Dermis blood vessel endothelial cell (primary cell): ENCODE measurements at places on chromosomes 6 and 20. TPM values are rescaled to one million over a fixed set of nuclear protein-coding genes. Genes with fewer than 3 reads are reported as not detected.

- DNase-seq = peak; percentile 53
Observed at GRCh38 chr6:163533443-163533842, 118.9 kb downstream of the QKI start.

DNA sequence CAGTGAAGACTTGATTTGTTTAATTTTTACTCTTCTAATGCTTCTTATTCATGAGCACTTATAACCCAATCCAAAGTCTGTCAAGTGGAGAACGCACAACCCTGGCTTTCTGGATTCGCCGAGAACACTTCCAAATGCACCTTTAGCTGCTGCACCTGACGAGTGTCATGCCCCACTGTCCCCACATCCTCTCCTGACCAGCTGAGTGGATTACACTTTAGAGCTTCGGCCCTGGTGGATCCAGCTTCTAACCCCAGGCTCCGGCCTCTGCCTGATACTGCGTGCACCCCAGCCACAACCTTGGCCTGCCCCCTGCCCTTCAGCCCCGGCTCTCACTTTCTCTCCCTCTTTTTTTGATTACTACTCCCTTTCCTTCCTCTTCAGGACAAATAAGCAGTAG is 258.8 kb downstream of the TMEM242 start:
- no peak for DNase-seq

DNA sequence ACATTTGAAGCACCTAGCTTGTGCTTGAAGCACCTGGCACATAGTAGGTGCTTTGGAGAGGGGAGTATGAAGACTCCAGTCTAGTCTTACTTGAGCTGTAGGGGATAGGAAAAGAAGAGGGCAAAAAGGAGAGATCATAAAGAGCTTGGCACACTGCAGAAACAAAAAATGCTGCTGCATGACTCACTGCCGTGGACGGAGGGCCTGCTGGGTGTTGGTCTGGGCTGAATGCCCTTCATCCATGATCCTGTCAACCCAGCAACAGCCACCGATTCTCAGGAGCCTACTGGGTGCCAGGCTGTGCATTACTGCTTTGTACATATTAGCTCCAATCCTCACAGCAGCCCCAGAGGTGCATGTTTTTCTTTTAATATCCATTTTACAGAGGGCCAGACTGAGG is 6.0 kb downstream of the PDYN start:
- no peak for DNase-seq

GRCh38 chr20:30487947-30488926 is 769.2 kb upstream of the DEFB115 start:
- no peak for DNase-seq

The SOBP gene
- 0.42 and 1.0 TPM in 2 replicates for total RNA-seq

The BPIFA1 gene
- total RNA-seq = not detected in 2 replicates

- DNase-seq = no peak
Observed at GRCh38 chr6:3283641-3284435, 25.1 kb downstream of the PSMG4 start.

DNA sequence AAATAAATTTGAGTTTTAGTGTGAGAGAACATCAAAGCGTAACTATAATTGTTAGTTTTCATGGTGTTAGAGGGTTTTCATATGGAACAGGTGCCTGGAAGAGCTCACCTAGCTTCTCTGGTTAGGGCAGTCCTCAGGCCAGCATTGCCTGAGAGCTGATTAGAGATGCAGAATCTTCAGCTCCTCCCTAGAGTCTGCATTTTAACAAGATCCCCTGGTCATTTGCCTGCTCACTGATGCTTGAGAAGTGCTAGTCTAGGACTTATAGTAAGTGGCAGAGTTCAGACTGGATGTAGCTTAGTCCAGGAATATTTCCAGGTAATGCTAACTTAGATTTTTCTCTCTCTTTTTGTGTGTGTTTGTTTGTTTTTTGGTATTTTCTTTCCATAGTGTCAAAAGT is 21.7 kb upstream of the SMIM26 start:
- no peak for DNase-seq

- no peak for DNase-seq
Observed at GRCh38 chr20:11467436-11467835, 450.3 kb upstream of the BTBD3 start.

The CLDN20 gene
- total RNA-seq = not detected in 2 replicates

DNA sequence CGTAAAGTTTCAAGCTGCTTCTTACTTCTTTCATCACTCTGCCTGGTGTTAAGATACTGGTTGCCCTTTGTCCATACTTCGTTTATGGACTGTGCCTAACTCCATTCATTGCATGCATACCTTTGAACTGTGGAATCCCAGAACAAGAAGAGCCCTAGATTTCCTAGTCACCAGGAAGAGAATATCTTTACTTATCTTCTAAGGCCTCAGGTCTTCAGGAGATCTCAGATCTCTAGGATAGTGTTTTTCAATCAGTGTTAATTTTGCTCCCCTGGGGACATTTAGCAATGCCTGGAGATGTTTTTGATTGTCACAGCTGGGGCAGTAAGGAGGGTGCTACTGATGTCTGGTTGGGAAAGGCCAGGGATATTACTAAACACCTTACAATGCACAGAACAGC is 35.5 kb upstream of the GJA1 start:
- no peak for DNase-seq

DNA sequence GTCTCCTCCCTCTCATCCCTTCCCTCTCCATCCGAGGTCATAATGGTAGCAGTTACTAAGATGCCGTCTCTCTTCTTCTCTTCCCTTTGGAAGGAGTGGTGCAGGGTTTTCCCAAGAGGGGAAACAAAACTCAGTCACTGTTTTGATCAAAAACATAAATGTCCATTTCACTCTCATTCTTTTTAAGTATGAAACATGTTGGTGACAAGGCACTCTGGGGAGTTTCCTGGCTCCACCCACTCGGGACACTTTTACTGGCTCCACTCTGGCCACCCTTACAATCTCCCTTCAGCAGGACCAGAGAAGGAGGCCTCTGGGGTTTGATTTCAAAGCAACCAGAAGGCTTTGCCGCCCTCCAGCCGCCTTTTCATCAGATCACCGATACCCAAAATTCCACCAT is 57.0 kb downstream of the FGD2 start:
- no peak for DNase-seq

GRCh38 chr20:43737925-43738324 is 11.1 kb upstream of the GTSF1L start:
- DNase-seq = no peak

DNA sequence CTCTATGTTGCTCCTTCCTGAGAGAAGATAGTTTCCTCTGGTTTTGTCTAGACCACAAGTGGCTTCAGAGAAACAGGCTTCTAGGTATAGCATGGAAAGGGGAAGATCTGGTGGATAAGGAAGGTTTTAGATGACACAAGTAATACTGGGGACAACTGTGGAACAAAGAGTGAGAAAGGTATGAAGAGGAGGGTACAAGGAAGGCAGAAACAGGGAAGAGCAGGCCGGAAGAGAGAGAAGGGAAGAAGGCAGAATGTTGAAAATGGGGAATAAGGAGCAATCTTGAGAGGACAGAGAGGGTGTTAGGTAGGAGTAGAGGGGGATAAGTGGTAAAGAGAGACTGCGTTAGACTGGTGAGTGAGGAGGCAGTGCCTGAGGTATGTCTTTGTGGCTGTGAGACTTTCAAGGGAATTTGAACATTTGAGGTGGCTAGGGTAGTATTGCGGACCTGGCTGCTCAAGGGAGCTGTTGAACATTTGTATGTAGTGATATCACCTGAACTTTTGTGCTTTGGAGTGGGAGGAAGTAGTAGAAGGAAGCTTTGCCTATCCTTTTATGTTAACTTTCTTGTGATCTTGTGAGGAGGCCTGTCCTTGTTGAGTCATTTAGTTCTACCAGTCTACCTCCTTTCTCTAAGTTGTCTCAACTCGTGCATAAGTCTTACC is 69.5 kb downstream of the FOXO3 start:
- no peak for DNase-seq

The FILIP1 gene
- total RNA-seq = 11.3 and 21.1 TPM in 2 replicates

DNA sequence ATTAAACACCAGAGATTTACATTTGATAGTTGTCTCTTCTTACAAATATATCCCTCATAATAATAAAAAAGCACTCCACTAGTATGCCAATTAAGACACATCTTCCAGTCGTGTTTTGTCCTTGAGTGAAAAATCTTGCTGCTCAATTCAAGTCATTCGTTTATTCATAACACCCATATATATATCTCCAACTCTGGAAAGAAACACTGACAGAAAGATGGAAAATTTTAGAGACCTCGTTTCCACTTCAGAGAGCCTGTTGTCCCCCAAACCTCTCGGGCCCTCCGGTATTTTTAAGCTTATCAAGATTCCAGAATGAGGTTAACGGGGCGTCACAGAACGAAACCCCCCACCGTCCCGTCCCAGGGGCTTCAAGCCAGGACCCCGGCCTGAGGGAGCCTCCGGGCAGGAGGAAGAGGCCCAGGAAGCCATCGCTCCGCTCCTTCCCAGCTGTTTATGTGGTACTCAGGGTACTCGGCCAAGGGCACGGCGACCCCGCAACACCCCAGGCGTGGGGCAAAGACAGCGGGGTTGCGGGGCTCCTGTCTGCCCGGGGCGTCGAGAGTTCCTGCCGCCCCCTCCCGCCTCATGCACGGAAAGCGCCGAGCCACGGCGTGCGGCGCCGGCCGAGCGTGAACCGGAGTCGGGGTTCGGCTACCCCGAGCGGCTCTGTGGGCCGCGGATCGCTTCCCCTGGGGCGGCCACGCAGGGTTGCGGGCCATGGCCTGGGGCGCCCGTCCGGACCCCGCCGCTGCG is 623 bp upstream of the SNX9 start:
- DNase-seq = peak; percentile 42

DNA sequence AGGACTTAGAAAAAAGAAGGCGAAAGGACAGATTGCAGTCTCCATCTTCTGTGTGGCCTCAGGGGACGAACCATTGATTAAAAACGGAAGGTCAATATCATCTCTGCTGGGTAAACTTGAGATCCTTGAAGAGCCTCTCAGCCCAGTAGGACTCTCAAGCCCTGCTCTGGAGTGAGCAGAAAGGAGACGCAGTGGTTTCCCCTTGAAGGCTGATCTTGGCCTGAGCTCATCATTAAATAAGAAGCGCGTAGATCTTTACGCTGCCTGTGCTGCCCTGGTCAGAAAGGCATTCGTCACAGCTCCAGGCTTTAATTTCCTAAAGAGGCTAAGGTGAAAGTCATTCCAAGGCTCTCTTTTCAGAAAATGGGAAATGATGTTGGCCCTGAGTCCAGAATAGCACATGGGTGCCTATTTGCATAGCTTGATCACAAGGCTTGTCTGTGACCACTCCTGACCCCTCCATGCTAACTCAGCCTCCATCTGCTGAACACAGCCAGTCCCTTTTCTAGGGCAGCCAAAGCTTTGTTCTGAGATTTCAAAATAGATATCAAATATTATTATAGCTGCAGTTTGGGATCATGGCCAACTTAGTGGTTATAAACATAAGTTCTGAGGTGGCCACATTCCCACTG is 29.3 kb upstream of the XRN2 start:
- no peak for DNase-seq

DNA sequence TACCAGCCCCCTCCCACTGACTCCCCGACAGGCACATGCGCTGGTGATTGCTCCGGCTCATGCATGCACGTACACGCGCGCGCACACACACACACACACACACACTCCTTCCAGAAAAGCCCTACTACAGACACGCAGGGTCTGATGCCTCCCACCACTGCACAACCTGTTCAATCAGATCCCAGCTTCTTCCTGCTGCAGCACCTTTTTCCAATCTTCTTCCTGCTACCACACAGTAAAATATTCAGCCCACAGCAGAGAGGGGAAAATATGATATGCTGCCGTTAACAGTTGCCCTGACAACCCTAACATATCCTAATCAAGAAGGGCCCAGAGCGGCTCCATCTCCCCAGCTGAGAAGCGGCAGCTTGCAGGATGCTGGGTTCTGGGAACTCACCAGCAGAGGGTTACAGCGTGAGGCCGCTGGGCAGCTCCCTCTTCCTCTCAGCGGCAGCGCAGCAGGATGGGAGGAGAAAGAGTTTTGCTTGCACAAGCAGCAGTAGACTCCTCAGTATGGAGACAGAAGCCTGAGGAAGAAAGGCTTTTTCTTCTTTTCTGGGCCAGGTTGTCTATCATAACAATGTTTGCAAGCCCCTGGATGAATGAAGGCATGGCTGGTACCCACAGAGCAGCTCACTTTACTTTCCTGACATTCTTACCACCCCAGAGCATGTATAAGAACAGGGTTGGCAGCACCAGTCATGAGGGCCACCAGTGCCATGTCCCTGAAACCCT is 23.9 kb downstream of the MAP7 start:
- DNase-seq = peak; percentile 44

DNA sequence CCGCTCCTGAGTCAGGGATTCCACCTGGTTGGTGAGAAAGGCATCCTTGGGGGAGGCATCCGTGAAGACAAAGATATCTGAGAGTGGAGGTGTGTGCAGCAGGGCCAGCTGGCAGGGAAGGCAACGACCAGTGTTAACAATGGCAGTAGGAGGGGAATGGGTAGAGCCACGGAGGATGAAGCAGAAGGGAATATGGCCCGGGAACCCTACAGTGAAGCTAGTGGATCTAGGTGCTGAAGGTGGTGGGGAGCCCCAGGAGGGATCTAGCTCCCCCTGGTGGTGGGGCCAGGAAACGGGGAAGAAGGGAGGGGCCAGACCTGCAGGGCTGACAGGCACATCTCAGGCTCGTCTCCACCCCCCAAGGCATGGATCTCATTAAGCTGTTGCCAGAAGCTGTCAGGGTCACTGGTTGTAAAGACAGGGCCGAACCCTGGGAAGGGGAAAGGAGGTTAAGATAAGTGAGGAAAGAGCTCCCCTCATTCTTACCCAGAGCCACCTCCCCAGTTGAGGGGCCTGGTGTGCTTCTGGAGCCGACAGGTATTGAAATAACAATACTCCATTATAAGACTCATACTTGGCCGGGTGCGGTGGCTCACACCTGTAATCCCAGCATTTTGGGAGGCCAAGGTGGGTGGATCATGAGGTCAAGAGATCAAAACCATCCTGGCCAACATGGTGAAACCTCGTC is 7.3 kb downstream of the VWA7 start:
- DNase-seq = peak; percentile 84

- no peak for DNase-seq
Observed at GRCh38 chr6:16758163-16758975, 2.9 kb downstream of the ATXN1 start.

The PTGIS gene
- total RNA-seq = 1.9 and 2.0 TPM in 2 replicates

GRCh38 chr6:10177704-10178103 is 237.2 kb downstream of the TFAP2A start:
- no peak for DNase-seq

DNA sequence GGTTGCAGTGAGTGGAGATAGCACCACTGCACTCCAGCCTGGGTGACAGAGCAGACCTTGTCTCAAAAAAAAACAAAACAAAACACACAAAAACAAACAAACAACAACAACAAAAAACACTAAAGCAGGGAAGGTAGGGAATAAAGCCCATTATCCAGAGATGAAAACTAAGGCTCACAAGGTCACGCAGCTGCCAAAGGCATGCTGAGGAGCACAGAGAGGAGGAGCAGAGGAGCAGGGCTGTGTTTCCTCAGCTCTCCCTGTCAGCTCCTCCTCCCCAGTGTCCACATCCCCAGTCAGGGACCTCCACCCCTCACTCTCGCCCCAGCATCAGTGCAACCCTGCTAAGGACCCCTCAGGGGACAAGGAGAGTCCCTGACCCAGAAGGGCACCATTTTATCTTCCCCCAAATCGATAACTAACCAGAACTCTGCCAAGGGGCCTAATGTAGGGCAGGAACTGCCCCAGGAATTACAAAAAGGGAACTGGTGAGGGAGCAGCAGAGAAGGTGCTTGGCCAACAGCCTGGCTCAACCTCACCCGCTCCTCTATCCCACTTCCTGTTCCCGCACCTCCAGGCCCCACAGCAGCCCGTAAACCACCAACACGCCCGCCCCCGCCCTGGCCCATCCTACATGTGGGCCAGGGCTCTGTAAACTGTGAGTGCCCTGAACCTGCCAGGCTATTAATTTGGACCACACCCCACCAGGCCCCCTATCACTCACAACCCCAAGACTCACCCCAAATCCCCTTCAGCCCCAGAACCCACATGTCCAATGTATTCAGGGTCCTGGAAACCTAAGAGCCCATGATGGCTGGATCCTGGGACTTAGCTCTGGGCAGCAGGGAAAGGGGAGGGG is 9.0 kb downstream of the TEAD3 start:
- no peak for DNase-seq

The TCP11 gene
- 0.28 and 0.68 TPM in 2 replicates for total RNA-seq
